Endothelial cell (in vitro differentiated cells): ENCODE measurements at places on chromosomes 6 and 20.

DNA sequence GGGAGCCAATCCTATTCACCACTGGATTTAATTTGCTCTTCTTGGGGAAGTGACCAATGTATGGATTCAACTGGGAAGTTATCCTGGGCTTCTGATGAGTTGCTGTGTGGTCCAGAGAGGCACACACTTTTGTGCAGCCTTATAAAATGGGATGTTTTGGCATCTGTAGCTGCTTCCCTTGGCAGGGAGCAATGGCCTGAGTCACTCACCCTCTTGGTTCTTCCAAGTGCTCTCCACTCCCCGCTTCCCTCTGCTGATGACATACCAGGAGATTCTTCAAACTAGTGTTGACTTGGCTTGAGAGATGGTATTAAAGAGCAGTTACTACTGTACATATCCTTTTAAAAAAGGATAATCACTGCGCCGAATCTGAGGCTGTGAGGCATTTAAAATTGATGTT is 105.8 kb downstream of the JARID2 start:
- H3K27me3 ChIP-seq: peaks cover 3% of the 10 kb centered on the region
- H3K4me3 ChIP-seq: peak overlapping the region; percentile 18
- H3K36me3 ChIP-seq: no peaks in the 10 kb centered on the region
- DNase-seq: no peak
- peak overlapping the region; percentile 25 for H3K27ac ChIP-seq
- H3K4me1 ChIP-seq: peaks cover 53% of the 10 kb centered on the region

DNA sequence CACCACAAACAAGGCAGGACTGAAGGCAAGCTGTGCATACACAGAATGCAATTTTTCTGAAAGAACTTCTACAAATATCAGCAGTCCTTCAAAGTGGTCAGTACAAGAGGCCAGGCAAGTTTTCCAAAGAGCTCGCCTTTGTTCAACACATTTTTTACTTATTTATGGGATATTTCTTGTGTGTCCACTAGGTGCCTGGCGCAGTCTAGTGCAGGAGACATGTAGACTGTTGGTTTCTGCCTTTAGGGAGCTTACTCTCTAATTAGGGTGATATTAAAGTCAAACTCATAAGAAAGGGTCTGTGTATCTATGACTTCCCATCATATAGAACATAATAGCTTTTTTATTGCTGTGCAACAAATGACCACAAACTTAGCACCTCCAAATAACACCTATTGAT is 21.2 kb upstream of the VEGFA start:
- DNase-seq: no peak
- H3K27me3 ChIP-seq: peaks cover 10% of the 10 kb centered on the region
- H3K4me3 ChIP-seq: no peak overlapping the region
- no peaks in the 10 kb centered on the region for H3K36me3 ChIP-seq

DNA sequence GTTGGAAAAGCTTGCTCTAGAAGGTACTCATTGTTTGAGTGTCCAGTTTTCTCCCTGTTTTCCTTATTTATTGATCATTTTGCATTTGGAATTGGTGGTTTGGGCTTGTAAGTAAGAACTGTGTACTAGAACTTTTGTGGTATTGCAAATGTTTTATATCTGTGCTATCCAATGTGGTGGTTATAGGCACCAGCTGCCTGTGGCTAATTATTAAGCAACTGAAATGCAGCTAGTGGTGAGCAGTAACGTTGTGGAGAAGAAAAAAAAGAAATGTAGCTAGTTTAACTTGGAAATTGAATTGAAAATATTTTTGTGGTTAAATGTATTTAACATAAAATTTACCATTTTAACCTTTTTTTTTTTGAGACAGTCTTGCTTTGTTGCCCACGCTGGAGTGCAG is 50.7 kb upstream of the MAPK13 start:
- H3K36me3 ChIP-seq: peaks cover 45% of the 10 kb centered on the region
- H3K27me3 ChIP-seq: no peaks in the 10 kb centered on the region

- H3K4me1 ChIP-seq: peaks cover 68% of the 10 kb centered on the region
- peaks cover 17% of the 10 kb centered on the region for H3K36me3 ChIP-seq
- peaks cover 16% of the 10 kb centered on the region for H3K27me3 ChIP-seq
- no peak overlapping the region for H3K27ac ChIP-seq
- H3K4me3 ChIP-seq: no peak overlapping the region
Measured at GRCh38 chr20:1894471-1894950, 696 bp upstream of the SIRPA start.

DNA sequence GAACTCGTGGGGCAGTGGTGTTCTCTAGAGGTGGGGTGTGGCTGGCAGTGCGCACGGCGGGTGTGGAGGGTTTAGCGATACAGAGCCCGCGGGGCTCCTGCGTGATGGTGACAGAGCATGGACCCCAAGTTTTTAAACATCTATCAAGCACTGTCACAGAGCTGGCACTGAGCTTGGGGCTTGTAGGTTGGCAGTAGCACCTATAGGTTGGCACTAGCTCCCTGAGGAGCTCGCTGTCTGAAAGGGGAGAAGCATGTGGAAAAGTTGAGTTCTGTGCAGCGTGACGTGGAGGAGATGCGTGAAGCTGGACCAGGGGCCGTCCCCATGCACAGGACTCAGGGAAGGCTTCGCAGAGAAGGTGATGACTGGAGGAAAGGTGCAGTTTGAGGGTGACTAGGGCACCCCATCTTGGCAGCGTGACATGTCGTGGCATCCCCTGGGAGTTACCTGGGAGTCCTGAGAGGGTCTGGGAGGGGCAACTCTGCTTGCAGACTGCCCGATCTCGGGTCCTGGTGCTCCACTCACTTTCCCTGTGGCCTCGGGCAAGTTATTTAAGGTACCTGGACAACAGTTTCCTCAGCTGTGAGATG is 122.0 kb downstream of the CDH4 start:
- no peaks in the 10 kb centered on the region for H3K36me3 ChIP-seq
- no peaks in the 10 kb centered on the region for H3K4me1 ChIP-seq
- H3K27me3 ChIP-seq: peaks cover 3% of the 10 kb centered on the region
- no peak for DNase-seq
